ENCODE measurements at places on chromosomes 7 and 10.

DNA sequence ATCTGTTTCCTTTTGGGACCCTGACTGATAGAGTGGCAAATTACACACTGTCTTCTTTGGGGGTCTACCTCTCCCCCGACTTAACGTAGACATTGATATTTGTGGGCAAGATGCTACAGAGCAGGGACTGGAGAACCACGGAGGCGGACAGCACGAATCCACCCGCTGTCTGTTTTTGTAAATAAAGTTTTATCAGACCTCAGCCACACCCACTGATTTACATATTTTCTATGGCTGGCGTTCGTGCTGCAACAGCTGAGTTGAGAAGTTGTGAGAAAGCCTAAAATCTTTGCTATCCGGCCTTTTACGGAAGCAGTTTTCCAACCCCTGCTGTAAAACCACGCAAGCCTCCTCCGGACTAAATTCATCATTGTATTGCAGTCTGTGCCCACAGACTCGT lies 17.2 kb upstream of the SLC35B4 start:
- DNase-seq, result no peak

DNA sequence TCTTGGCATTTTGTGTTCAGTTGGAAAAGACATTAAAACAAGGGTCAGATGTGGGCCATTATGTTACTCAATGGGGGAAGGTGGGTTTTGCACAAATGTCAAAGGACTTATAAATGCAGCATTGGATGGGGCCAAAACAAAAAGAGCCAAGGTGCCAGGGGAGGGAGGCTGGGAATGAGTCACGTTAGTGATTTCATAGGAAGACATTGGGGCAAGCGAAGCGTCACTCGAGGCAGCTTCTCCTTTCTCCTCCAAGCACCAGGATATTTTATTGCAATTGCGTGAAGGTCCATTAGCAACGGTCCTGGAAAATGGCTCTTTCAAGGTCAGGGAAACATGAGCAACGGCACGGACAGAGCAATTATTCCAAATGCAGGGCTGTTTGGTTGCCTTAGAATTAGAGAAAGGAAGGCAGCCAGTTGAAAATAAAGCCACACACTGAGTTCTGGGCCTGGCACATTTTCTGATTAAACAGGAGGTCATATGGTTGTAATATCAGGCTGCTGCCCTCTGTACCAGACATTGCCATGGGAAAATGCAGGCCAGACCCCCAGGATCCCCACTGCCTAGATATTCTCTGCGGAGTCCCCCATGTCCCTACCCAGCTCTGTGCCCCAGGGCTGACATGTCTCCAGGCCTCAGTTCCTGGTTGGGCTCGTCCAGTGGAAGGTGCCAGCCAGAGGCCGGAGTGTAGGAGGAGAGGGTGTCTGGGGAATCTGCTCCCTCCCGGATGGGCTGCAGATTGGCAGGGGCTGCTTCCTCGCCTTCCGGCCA lies 63.3 kb upstream of the NANOS1 start:
- no peak for DNase-seq

- no peak for DNase-seq
Observed at GRCh38 chr7:99679400-99680191, at the start of gene CYP3A5. CYP3A5 (minus strand) TSS chr7:99679996; CDS start chr7:99679896, 100 bp downstream.

DNA sequence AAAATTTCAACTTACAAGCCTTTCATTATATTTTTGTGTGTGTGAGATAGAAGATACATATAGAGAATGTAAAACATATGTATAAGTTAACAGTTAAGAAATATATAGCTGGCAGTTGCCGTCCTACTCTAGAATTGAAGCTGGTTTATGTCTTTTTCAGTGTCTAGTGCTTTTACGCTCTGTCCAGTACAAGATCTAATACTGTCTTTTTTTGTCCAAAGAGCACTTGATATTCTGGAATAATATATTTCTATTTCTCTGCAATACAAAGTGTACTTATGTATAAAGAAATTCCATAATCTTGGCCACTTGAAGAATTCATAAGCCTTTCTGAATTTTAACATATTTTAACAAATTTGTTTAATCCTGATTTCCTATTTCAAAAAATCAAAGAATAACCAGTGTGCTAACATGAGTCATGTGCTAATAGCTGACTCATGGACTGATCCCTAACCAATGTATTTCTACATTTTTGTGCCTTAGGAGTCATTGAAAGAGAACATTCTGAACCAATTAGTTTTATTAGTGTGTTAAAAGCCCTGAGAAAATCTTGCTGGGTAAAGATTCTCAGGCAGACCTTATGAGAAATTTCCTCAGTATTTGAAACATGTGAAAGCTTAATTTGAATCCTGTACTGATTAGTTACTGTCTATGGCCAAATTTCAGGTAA lies 73.2 kb upstream of the CCAR1 start:
- no peak for DNase-seq

GRCh38 chr10:126012485-126012884 lies 116.1 kb downstream of the FANK1 start:
- no peak for DNase-seq

- no peak for DNase-seq
Observed at GRCh38 chr10:65194555-65194954, 1673.4 kb downstream of the REEP3 start.

DNA sequence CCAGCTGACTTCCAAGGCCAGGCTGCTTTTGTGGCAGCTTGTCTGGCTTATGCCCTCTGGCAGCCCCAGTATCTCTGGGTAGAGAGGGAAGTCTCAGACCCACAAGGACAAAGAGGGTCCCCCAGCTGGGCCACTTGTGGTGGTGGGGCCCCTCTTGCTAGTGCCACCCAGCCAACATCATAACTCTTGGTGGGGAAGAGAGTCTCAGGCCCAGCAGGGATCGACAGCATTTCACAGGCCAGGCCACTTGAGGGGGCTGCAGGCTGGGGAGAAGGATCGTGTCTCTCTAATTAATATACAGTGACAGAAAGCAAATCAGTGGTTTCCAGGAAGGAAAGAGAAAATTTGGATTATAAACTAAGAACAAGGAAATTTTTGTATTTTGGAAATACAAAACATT lies 76.0 kb downstream of the TYW1B start:
- peak; percentile 48 for DNase-seq

GRCh38 chr7:87173471-87173870 lies 21.2 kb downstream of the DMTF1 start:
- DNase-seq, result no peak

DNA sequence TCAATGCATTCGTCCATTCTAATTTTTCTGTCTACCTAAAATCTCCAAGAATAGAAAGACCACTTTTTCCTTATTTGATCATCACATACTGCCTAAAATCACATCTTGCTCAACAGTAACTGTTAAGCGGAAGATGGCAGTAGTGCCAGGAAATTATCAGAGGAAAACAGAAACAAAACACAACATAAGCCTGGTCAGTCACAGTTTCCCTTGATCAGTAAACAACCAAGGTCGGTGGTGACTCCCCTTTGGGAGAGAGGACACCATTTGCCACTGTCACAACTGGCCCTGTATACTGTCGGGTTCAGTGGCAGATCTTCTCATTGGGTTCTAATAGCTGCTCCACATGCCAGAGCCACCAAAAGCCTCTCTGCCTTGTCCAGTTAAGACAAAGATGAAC lies 106.6 kb downstream of the PLXNA4 start:
- no peak for DNase-seq

DNA sequence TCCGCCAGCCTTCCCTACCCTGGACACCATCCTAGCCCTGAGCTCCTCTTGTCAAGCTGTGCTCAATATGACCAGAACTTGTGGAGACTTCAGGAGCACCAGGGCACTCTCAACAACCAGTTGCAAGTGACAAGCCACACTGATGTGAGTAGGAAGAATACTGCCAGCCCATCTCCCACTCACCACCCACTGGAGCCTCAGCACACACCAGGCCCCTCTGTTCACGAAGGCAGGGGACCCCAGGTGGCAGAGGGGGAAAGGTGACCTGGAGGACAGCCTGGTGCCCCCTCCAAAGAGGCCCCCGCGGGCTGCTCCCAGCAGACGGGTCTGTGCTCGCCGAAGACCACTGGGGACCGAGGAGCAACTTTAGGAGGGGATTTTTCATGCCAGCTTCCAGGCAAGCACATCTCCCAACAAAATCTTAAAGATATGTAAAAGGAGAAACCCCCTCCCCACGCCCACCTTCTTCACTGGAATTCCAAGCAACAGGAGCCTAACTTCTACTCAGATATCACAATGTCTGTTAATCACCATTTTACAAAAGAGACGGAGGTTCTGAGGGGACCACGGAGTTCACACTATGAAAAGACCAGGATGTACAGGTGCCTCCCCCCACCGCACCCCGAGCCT lies 1.0 kb downstream of the MMD2 start:
- DNase-seq, result no peak

DNA sequence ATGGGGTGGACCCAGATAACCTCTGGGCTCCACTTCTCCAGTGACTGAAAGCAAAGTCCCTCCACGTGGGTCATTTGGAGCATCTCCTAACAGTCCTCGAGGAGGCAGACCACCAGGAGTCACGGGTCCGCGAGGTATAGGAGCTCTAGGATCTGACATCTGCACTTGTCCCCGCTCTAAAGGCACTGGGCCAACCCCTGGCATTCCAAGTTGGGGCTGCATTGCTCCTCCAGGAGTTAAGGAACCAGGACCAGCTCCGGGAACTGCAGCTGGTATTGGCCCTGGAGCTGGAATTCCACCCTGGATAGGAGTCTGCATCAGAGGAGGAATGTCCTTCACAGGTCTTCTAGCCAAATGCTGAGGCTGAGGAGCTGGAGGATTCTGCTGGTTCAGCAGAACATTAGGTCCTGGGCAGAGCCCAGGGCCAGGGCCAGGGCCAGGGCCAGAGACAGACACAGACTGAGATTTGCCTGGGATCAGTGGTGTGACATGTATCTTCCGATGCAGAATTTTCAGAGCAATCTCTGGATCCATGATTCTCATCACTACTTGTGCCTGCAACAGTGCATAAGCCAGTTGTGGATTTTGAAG lies 827 bp downstream of the CSTF2T start:
- DNase-seq, result no peak

DNA sequence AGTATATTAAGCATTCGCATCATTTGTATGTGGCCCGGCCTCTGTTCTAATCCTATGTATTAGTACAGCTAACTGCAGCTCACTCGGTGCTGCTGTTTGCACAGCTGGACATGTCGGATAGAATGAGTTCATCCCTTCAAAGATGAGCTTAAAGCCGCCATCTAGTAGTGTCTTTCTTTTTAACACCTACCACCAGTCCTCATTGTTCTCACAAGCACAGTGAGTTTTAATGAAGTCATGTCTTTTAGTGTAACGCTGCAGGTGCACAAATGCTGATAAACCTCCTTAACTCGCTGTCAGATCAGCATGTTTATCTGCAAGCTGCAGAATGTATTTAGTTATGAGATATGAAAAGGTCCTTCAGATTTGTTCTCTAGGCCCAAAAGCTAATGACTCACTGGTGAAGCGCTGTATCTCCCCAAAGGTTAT lies 247.5 kb downstream of the MTERF1 start:
- peak; percentile 69 for DNase-seq

DNA sequence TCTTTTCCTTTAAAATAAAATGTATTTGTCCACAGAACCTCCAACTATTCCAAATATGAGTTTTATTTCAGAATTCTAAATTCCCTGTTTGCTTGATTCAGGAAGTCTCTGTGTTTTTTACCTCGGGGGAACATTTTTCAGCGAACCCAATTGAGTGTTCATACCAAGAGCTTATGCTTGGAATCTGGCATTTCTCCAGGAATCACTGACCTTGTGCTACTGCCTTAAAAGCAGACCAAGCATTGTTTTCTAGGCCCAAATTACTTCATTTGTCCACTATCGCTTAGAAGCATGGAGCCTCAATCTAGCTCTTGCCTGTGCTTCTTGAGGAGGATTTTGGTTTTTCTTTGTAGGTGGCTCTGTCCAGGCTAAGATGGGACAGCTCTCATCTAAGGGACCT lies 59.4 kb downstream of the EBLN1 start:
- no peak for DNase-seq

DNA sequence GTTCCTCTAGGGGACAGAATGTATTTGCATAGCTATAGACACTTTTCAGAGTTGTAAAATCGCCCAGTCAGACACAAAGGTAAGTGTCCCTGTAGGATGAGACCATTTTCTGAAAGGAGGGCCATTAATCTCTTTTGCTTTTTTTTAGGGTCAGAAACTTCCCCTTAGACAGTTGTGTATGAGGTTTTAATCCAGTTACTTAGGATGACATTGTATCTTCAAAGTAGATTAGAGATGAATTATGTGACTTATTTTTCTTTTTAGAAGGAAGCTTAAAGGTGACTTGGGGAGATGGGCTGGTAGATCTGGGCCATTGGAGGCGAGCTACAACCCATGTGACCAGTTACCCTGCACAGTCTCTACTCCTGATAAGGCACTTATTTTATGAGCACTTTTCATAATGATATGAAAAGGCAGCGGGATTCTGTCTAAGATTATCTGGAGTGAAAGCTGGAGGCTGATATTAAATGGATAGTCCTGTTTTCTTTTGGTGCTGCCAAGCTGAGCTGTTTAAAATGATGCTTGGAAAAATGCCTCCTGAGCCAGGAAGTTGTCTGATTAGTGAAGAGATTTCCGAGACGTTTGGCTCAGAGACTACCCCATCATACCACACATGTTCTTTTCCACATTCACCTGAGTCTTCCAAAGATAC lies 264.3 kb downstream of the AUTS2 start:
- no peak for DNase-seq

- DNase-seq, result no peak
Observed at GRCh38 chr10:44723619-44724325, 187.4 kb upstream of the TMEM72 start.

- DNase-seq, result no peak
Observed at GRCh38 chr10:18005781-18006456, 54.2 kb downstream of the SLC39A12 start.

- DNase-seq, result peak; percentile 80
Observed at GRCh38 chr7:15015545-15016314, 113.2 kb upstream of the DGKB start.

- no peak for DNase-seq
Observed at GRCh38 chr7:106823631-106824030, 41.5 kb upstream of the PIK3CG start.

GRCh38 chr10:47298715-47299114 lies 1.3 kb upstream of the GDF10 start:
- DNase-seq, result no peak

GRCh38 chr10:126459878-126460481 lies 71.7 kb upstream of the ADAM12 start:
- no peak for DNase-seq

- DNase-seq, result no peak
Observed at GRCh38 chr7:98722402-98722801, 105.3 kb downstream of the NPTX2 start.

DNA sequence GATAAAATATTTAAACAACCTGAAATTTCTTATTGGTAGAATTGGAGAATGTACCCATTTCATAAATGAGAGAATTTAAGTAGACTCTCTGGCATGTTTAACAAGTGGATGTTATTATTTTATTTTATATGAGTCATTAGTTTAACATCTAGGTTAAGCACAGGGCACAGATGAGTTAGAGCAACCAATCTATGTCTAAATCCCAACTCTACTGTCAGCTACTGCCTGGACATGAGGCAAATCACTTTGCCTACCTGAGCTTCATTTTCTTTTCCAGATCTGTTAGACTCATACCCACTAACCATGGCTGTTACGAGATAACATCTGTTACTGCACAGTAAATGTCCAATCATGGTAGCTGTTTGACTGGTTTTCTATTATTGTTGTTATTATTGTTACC lies 251.1 kb downstream of the INHBA start:
- DNase-seq, result no peak

Data from neural progenitor cell (in vitro differentiated cells).